ENCODE measurements at places on chromosomes 4 and X. TPM values are rescaled to one million over a fixed set of nuclear protein-coding genes. Genes with fewer than 3 reads are reported as not detected.

GRCh38 chr4:153131596-153131995 is 72.6 kb upstream of the TRIM2 start:
- no peak for DNase-seq
- H3K4me1 ChIP-seq, result no peaks in the 10 kb centered on the region
- no peaks in the 10 kb centered on the region for H3K27me3 ChIP-seq
- H3K36me3 ChIP-seq, result no peaks in the 10 kb centered on the region
- H3K4me3 ChIP-seq, result no peak overlapping the region
- H3K27ac ChIP-seq, result no peak overlapping the region

DNA sequence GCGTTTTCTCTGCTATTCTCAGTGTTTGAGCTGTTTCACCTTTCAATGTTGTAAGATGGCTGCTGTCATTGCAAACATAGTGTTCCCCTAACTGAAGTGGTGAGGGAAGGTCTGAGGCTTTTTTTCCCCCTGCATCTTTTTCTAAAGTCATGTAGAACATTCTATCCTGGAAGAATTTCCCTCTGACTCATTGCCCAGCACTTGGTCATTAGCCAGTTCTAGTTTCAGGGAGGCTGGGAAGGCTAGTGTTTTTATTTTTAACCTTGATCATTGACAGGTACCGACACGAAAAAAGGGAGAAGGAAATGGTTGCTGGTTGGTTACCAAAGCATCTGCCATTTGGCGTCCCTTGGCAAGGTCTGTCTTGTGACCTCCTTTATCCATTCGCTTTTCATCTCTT is 6.6 kb downstream of the LANCL3 start:
- no peaks in the 10 kb centered on the region for H3K4me1 ChIP-seq
- DNase-seq, result no peak
- H3K36me3 ChIP-seq, result no peaks in the 10 kb centered on the region
- no peak overlapping the region for H3K27ac ChIP-seq
- H3K4me3 ChIP-seq, result no peak overlapping the region

- no peak overlapping the region for H3K4me3 ChIP-seq
- no peak for DNase-seq
- no peak overlapping the region for H3K27ac ChIP-seq
- no peaks in the 10 kb centered on the region for H3K4me1 ChIP-seq
Observed at GRCh38 chrX:140608111-140608510, 101.4 kb upstream of the LINC00632 start.

- H3K27me3 ChIP-seq, result no peaks in the 10 kb centered on the region
- H3K4me3 ChIP-seq, result no peak overlapping the region
- H3K4me1 ChIP-seq, result peaks cover 11% of the 10 kb centered on the region
- no peak overlapping the region for H3K27ac ChIP-seq
- DNase-seq, result no peak
- no peaks in the 10 kb centered on the region for H3K36me3 ChIP-seq
Observed at GRCh38 chr4:40915318-40916217, 165.8 kb downstream of the NSUN7 start.

Gene ADH1C
- 0.84 TPM for total RNA-seq

Gene AP1AR
- 7.6 TPM for total RNA-seq
